ENCODE measurements at places on chromosomes 5 and 9.
A peak's percentile ranks its signal among the peaks of the same experiment; 100 is the strongest.

DNA sequence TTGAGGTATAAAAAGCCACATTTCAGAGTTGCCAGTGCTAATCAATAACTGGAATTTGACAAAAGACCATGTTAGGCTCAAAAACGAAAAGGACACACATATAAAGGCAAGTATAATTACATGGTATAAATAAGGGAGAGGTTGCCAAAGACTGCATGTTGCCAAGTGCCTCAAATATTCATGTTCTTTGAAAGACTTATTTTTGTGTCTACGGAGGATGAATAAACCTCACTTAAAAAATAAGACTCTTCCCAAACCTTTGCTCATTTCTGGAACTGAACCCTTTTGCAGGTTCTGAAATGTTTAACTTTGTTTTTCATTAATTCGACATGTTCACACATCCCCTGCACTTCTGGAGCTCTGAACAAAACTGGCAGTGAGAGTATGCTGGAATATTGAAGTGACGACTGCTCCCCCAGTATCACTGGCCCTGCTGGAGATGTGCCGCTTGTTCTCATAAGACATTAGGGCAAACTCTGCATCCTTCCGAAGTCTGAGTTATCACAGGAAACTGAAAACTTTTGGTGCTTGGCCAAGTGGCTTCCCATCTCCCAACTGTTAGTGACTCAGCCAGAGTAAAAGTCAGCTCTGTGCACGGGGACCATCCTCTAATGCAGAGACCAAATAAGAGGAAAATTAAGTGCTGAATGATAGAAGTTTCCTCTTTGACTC, 336.8 kb downstream of the GLIS3 start:
- DNase-seq, result no peak

- no peak for DNase-seq
These were observed 199.2 kb downstream of the FAM170A start for GRCh38 chr5:119828541-119828940.

DNA sequence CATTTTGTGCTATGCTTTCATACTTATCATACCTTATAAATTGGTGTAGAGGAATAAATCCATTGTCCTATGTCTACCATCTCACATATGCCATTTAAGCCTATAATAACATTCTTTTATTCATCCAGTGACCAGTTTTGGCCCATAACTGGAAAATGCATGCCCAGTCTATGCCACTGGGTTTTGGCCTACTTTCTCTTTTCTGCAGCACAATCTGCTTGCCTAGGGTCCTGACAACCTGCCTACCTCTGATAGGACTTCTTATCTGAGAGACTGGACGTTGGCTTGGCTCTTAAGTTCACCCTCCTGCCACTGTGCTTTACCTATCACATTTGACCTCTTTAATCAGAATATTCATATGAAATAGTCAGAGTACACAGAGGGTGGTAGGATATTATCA, 103.0 kb downstream of the PRR16 start:
- DNase-seq, result no peak

GRCh38 chr5:146707316-146707715, 171.2 kb downstream of the PPP2R2B start:
- no peak for DNase-seq

DNA sequence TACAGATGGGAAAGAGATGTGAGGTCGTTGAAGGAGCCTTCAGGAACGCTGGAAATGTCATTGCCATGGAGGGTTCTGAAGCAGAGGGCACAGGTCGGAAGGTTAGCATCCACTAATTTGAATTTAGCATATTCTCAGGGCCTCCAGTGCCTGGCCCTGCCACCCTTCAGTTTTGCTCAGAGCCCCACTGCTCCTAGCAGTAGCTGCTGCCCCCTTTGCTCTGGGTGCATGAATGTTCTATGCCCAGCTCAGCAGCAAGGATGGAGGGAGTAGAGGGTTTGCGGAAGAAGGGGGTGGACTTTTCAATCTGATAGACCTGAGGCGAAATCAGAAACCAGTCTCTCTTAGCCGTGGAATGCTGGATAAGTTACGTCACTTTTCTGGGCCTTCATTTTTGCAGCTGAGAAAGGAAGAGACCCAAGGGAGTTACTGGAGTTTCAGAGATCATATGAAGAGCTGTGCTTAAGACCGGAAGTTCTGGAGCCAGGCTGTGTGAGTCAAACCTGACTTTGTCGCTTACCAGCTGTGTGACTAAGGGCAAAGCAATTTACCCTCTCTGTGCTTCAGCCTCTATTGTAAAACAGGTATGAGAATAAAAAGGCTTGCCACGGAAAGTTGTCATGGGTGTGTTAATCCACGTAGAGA, 133.2 kb upstream of the PANK3 start:
- peak; percentile 91 for DNase-seq

- DNase-seq, result no peak
These were observed 43.4 kb upstream of the TESK1 start for GRCh38 chr9:35561468-35562261.

GRCh38 chr9:111922324-111923013, 25.9 kb downstream of the UGCG start:
- no peak for DNase-seq

DNA sequence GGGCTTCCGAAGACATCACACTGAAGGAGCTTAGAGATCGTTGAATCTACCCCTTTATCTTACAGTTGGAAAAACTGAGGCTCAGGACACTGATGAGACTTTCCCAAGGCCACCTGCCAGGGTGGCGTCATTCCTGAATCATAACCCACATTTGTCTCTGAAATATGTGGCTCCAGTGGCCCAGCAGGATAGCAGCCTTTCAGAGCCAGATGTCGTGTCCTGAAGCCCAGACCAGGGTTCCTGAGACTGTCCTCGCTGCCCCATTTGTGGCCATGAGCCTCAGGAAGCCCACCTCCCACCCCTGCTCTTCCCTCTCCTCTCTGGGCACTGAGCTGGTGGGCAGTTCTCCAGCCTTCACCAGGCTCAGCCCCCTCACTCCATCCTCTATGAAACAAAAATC, 2.4 kb downstream of the HMCN2 start:
- DNase-seq, result no peak

- DNase-seq, result no peak
These were observed 668 bp downstream of the RANBP3L start for GRCh38 chr5:36300927-36301540.

GRCh38 chr9:89464300-89464901, 33.5 kb downstream of the SEMA4D start:
- DNase-seq, result no peak

GRCh38 chr9:4740638-4741364, at the start of gene AK3:
TSS of gene AK3 (minus strand) at chr9:4741202. CDS start at chr9:4741087, 115 bp downstream.
- DNase-seq, result peak; percentile 43

GRCh38 chr5:57311251-57311650, 137.4 kb downstream of the GPBP1 start:
- no peak for DNase-seq

GRCh38 chr5:71836084-71836483, 117.0 kb downstream of the CARTPT start:
- no peak for DNase-seq

- DNase-seq, result no peak
These were observed 2.6 kb upstream of the LCN2 start for GRCh38 chr9:128146591-128147120.

- no peak for DNase-seq
These were observed 5.5 kb upstream of the PRELID2 start for GRCh38 chr5:145840458-145841132.

DNA sequence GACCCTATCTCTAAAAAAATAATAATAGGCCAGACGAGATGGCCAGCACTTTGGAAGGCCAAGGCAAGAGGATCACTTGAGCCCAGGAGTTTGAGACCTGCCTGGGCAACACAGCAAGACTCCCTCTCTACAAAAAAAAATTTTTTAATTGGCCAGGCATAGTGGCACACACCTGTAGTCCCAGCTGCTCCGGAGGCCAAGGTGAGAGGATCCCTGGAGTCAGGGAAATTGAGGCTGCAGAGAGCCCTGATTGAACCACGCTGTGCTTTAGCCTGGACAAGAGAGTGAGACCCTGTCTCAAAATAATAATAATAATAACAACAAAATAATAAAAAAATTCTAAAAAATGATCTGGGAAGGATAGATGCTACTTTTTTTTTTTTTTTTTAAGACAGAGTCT, 1.1 kb upstream of the DYNC2I2 start:
- DNase-seq, result no peak

DNA sequence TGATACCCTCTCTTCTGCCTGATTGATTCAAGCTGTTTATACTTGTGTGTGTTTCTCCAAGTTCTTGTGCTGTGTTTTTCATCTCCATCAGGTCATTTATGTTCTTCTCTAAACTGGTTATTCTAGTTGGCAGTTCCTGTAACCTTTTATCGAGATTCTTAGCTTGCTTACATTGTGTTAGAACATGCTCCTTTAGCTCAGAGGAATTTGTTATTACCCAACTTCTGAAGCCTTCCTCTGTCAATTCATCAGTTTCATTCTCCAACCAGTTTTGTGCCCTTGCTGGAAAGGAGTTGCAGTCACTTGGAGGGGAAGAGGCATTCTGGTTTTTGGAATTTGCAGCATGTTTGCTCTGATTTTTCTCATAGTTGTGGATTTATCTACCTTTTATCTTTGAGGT, 126.2 kb upstream of the FTMT start:
- no peak for DNase-seq

- no peak for DNase-seq
These were observed 8.0 kb downstream of the NTNG2 start for GRCh38 chr9:132169672-132170392.

DNA sequence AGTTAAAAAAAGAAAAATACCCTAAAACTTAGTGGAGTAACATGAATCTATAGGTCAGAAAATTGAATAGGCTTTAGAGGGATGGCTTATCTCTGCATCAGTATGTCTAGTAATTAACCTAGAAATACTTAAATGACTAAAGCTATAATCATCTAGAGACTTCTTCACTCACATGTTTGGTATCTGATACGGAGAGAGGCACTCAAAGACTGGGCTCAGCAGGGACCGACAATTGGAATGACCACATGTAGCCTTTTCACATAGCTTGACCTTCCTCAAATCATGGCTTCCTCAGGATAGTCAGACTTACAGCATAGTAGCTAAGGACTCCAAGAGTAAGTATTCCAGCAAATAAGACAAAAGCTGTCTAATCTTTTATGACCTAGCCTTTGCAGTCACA, 105.3 kb upstream of the RORB start:
- no peak for DNase-seq

DNA sequence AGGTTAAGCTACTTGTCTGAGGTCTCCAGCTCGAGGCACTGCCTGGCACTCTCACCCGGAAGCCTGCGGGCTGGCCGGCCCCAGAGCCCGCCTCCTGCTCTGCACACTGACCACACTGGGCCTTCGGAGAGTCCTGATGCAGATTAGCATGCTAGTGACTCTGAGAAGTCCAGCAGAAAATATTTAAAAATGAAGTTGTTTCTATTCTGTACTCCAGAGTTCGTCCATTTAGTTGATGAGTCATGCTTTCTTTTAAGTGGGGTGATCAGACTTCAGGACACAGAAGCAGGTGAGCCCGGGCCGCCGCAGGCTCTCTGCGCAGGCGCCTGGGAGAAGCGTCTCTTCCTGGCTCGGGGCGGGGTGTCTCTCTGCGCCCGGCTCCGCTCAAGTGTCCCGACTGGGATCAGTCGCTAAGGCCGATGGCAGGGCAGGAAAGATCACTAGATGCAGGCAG, 32.5 kb downstream of the FAM240B start:
- DNase-seq, result peak; percentile 54

- no peak for DNase-seq
These were observed 308.7 kb downstream of the MED10 start for GRCh38 chr5:6069496-6070185.

GRCh38 chr9:125603478-125604021, 103.5 kb downstream of the MAPKAP1 start:
- DNase-seq, result no peak

DNA sequence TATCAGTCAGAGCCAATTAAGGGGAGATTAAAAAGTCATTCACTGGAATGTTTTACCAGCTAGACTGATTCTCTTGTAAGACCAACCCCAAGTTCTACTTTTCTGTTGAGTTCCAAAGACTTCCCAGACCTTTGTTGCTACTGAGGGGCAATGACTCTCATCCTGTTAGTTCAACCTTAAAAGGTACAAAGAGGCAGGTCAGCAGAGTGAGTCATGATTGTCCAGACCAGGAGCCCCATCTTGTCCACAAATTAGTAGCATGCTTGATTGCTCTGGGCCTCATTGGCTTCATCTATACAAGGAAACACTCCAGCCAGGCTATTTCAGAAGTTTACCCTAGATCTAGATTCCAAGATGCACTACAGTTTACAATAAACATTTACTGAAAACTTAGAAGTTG, 79.9 kb upstream of the IL7R start:
- DNase-seq, result no peak

- no peak for DNase-seq
These were observed 102.2 kb downstream of the MEF2C start for GRCh38 chr5:88780736-88781135.

DNA sequence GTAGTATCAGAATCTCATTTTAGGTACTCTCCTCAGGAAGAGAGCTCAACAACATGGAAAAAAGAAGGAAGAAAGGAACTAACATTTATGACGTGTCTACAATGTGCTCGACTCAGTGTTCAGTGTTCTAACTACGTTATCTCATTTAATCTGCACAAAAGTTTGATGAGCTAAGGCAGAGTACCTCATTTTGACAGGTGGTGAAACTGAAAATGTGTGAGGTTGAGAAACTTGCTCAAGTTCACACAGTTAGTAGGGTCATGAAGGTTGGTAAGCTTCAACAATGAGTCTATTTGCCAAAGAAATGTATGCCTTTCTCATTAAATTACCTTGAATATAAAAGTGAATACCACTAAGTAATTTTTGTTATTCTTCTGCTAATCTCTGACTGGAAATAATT, 165.1 kb downstream of the CAAP1 start:
- DNase-seq, result no peak

DNA sequence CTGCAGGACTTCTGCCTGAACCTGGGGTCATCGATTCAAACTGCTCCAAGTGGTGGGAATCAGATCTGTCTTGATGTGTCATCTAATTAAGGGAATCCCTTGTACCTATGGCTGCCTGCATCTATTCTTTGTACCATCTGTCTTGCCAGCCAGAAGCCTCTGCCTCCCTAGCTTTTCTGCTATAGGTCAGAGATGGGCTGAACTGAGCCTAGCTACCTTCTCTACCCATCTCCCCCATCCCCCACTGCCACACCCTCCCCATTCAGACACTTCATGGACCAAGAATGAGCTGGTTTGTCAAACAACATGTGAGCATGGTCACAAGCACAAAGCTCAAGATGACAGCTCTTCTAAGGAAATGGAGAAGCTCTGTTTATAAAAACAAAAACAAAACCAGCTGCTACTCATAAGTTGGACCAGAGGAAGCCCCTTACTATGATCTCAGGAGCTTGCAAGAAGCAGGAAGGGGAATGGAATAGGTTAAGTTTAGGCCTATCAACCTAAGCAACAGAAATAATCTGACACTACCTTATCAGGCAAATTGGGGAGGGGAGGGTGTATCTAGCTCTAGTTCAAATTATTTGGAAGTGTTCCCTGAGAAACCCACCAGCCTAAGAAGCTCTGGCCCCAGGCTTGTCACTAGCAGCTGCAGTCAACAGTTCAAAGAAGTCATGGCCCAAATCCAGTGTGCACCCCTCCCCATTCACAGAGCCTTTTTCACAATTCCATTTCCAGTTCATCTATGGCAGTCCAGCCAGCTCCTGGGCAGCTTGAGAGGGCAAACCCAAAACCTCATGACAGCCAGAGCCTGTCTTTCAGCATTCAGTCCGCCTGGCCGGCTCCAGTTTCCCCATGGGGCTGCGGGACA, 29.9 kb downstream of the SKP1 start:
- DNase-seq, result no peak
